CD8-positive, alpha-beta memory T cell (primary cell): ENCODE measurements at places on chromosomes 2 and 18. TPM values are rescaled to one million over a fixed set of nuclear protein-coding genes. Genes with fewer than 3 reads are reported as not detected.

GRCh38 chr18:65527879-65528633, 222.8 kb upstream of the CDH7 start:
- no peak overlapping the region for H3K27ac ChIP-seq
- H3K27me3 ChIP-seq: no peaks in the 10 kb centered on the region
- H3K4me3 ChIP-seq: no peak overlapping the region
- no peaks in the 10 kb centered on the region for H3K4me1 ChIP-seq

Gene ATP8B1
- not detected for total RNA-seq

- H3K27me3 ChIP-seq: no peaks in the 10 kb centered on the region
- H3K4me1 ChIP-seq: peaks cover 9% of the 10 kb centered on the region
- H3K4me3 ChIP-seq: no peak overlapping the region
- H3K36me3 ChIP-seq: no peaks in the 10 kb centered on the region
- no peak overlapping the region for H3K27ac ChIP-seq
- no peak for DNase-seq
Observed at GRCh38 chr18:22284581-22285360, 115.4 kb downstream of the GATA6 start.

GRCh38 chr2:203578759-203579643, 43.9 kb upstream of the RAPH1 start:
- H3K27ac ChIP-seq: no peak overlapping the region
- H3K4me3 ChIP-seq: no peak overlapping the region
- H3K27me3 ChIP-seq: no peaks in the 10 kb centered on the region
- DNase-seq: no peak

DNA sequence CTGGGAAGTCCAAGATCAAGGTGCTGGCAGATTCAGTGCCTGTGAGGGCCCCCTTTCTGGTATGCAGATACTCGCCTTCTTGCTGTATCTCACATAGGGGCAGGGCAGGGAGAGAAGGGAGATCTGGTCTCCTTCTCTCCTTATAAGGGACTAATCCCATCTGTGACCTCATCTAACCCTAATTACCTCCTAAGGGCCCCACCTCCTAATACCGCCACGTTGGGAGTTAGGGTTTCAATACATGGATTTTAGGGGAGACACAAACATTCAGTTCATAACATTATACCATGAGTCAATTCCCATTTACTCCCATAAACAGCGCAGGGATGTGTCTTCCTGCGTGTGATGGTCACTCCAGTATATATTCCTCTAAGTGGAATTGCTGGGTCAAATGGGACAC, 73.8 kb upstream of the TXNDC2 start:
- H3K27me3 ChIP-seq: no peaks in the 10 kb centered on the region
- no peak for DNase-seq
- no peaks in the 10 kb centered on the region for H3K4me1 ChIP-seq
- no peak overlapping the region for H3K27ac ChIP-seq
- no peaks in the 10 kb centered on the region for H3K36me3 ChIP-seq

Gene MRPL53
- total RNA-seq: 115 TPM

Gene TCF7L1
- total RNA-seq: not detected

Gene RAB27B
- total RNA-seq: 0.15 TPM

GRCh38 chr18:74146756-74147155, 878 bp downstream of the FBXO15 start:
- DNase-seq: no peak
- H3K27ac ChIP-seq: peak overlapping the region; percentile 99
- peak overlapping the region; percentile 98 for H3K4me3 ChIP-seq
- H3K27me3 ChIP-seq: no peaks in the 10 kb centered on the region
- H3K4me1 ChIP-seq: peaks cover 26% of the 10 kb centered on the region
- H3K36me3 ChIP-seq: peaks cover 4% of the 10 kb centered on the region

GRCh38 chr2:181738563-181738962, 58.2 kb upstream of the NEUROD1 start:
- no peak for DNase-seq
- no peak overlapping the region for H3K27ac ChIP-seq
- H3K4me3 ChIP-seq: no peak overlapping the region
- H3K4me1 ChIP-seq: no peaks in the 10 kb centered on the region

DNA sequence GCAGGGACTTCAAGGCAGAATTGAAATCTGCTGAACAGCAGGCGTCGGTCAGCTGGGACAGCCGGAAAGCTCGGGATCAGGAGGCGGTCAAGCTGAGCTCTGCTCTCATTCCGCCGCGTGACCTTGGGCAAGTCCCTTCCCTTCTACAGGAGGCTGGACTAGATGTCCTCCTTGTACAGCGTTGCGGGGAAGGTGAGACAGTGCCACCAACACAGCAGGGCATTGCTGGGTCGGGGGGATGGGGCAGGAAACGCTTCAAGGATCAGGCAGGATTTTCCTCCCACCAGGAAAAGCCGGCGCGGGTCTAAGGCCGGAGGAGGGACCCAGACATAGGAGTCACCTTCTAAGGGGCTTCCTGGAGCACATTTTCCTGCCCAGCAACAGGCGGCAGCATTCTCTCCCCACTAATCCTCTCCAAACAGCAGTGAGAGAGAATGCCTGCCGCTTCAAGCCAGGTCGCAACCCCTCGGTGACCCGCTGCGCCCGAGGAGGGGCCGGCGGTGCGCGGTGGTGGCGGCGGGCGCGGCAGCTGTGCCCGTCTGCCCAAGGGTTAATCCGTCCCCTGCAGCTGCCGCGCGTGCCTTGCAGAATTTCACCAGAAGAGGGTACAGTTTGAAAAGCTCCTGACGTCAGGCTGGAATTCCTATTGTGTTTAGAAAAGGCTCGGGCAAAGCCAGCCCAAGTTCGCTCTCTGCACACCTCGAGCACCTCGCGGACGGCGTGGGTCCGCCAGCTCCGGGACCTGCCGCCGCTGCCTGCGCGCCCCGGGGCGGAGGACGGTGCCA, at the start of gene KCNF1:
KCNF1 (plus strand) TSS at position 644 of the 785 bp plus-strand sequence. CDS start 493 bp downstream, outside the sequence.
- no peak within 1 kb of the TSS for H3K27ac ChIP-seq
- no peaks in the 10 kb centered on the region for H3K4me1 ChIP-seq
- DNase-seq: no peak
- no peak within 1 kb of the TSS for H3K4me3 ChIP-seq

DNA sequence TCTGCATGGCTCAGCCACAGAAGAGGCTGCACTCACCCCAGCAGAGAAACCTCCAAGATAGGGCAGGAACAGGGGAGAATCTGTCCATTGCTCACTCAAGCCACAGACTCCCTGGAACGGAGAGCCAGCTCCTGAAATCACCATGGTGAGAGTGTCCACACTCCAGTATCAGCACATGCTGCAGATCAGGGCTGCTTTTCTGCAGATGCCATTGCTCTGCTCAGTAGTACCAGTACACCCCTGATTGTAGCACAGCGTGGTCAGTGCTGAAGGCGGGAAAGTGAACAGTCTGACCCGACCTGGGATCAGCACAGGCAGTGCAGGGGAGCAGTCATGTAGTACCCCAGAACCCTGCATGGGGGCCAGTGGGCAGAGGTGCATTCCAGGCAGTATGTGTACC, 73.9 kb downstream of the GYPC start:
- no peaks in the 10 kb centered on the region for H3K4me1 ChIP-seq
- H3K27me3 ChIP-seq: no peaks in the 10 kb centered on the region
- H3K36me3 ChIP-seq: no peaks in the 10 kb centered on the region
- no peak for DNase-seq
- no peak overlapping the region for H3K27ac ChIP-seq
- H3K4me3 ChIP-seq: no peak overlapping the region

DNA sequence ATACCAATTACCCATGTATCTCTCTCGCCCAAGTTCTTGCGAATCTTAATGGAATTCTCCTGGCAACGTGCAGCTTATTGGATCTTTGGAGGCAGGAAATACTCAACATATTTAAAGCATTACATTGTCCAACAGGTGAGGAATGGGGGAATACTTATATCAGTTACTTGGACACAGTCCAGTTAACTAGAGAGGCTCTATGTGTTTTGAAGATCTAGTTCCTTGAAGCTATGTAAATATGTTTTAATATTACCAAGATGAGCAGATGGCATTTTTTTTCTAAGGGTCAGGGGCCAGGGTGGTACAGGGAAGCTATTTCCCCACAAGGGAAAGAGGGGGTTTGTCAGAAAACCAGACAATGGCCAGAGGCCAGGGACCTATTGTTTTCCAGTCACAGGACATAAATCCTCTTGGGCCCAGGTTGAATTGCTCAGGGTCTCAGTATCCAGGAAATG, 26.8 kb upstream of the MC5R start:
- no peak overlapping the region for H3K27ac ChIP-seq
- no peak for DNase-seq
- no peak overlapping the region for H3K4me3 ChIP-seq
- no peaks in the 10 kb centered on the region for H3K36me3 ChIP-seq
- no peaks in the 10 kb centered on the region for H3K4me1 ChIP-seq

Gene PLEKHH2
- total RNA-seq: 0.48 TPM

Gene SERPINB4
- total RNA-seq: not detected

DNA sequence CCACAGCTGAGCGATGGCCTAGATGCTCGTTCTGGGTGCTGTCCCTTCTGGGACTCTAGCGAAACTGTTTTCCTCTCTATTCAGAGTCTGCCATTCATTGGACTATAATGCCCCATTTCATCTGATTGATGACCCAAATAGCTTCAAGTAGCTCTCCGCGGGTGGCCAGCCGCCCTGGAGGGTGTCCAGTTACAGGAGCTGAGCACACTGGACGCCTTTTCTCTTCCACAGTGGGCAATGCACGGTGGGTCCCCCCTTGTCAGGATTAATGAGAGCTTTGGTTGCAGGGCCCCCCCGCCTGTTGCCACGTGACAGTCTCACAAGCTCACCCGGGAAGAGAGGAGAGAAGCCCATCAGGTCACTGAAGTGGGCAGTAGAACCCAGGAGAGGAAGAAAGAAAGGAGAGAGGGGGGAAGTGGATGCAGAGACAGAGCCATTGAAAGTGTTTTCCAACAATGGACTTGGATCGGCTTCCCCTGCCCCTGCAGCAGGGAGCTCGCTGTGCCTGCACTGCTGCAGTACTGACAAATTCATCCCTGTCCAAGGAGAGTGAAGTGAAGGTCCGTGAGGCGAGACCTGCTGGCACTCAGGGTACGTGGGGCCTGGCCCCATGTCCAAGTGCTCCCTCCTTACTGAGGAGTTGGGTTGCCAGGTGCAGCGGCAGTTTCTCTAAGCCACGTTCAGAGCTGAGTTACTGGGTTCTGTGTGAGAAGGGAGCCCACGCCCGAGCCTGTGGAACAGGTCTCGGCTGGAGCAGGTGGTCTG, 44.8 kb downstream of the DIPK1C start:
- no peaks in the 10 kb centered on the region for H3K36me3 ChIP-seq
- H3K27me3 ChIP-seq: no peaks in the 10 kb centered on the region

Gene LONRF2
- total RNA-seq: 0.20 TPM

- DNase-seq: no peak
- no peak overlapping the region for H3K4me3 ChIP-seq
- H3K4me1 ChIP-seq: no peaks in the 10 kb centered on the region
- H3K27me3 ChIP-seq: no peaks in the 10 kb centered on the region
- H3K27ac ChIP-seq: no peak overlapping the region
- no peaks in the 10 kb centered on the region for H3K36me3 ChIP-seq
Observed at GRCh38 chr2:166609183-166609959, 115.3 kb upstream of the SCN7A start.

GRCh38 chr18:35835833-35836232, 136.6 kb upstream of the RMP24 start:
- DNase-seq: no peak
- no peaks in the 10 kb centered on the region for H3K4me1 ChIP-seq
- H3K4me3 ChIP-seq: no peak overlapping the region
- H3K27ac ChIP-seq: no peak overlapping the region

DNA sequence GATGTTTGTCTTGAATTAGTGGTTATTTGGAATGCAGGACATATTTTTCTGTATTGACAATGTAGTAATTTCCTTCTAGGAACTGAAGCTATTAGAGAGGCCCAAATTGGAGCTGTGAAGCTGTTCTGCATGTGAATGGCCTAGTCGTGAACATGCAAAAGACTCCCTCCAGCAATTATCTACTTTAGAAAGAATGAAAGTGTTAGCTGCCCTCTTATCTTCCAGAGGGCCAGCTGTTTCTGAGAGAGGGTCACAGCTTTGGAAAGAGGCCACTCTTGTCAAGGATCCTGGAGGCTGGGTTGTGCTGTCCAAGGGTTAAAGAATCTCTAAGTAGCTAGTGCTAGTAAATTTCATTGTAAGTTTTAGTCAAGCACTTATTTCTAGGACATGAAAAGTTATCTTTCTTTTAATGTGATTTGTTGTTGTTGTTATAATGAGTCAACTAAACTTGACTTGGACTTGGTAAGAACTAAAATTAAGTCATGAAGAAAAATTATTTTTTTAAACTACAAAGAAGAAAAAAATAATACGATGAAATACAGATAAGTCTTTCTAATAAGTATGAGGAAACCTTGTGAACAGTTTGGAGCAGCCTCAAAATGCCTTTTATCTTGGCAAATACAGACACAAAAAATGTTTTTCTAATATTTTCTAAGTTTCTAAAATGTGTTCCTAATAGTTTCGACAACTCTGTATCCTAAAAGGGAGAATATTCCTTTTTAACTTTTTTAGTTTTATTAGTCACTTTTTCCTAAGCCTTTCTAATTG, 36.8 kb downstream of the DPP4 start:
- H3K27me3 ChIP-seq: no peaks in the 10 kb centered on the region
- DNase-seq: no peak
- H3K27ac ChIP-seq: no peak overlapping the region
- H3K4me3 ChIP-seq: no peak overlapping the region

GRCh38 chr2:43328832-43329231, 102.4 kb upstream of the ZFP36L2 start:
- no peaks in the 10 kb centered on the region for H3K27me3 ChIP-seq
- DNase-seq: no peak

Gene SLC4A5
- 1.9 TPM for total RNA-seq

- peaks cover 16% of the 10 kb centered on the region for H3K36me3 ChIP-seq
- no peak for DNase-seq
- no peaks in the 10 kb centered on the region for H3K4me1 ChIP-seq
- H3K27me3 ChIP-seq: no peaks in the 10 kb centered on the region
- no peak overlapping the region for H3K27ac ChIP-seq
- no peak overlapping the region for H3K4me3 ChIP-seq
Observed at GRCh38 chr2:239190921-239191885, 209.6 kb downstream of the HDAC4 start.

DNA sequence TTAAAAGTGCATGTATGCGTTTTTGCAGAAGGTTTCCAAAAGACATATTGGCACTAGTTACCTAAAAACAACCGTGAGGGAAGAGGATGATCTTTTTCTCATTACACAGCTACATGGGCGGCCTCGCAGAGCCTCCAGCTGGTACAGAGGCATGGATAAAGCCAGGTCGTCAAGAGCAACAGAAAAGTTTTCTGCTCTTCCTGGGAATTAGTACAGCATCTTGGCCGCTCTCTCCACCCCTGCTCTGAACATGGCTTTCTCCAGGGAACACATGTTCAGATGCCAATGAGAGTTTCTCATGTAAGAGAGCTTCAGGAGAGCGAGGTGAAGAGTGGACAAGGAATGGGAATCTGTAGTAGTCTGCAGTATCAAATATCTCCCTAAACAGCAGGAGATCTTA, 108.4 kb downstream of the ZEB2 start:
- no peak overlapping the region for H3K27ac ChIP-seq
- no peaks in the 10 kb centered on the region for H3K36me3 ChIP-seq
- no peaks in the 10 kb centered on the region for H3K27me3 ChIP-seq
- H3K4me3 ChIP-seq: no peak overlapping the region
- DNase-seq: no peak
